ENCODE measurements at places on chromosomes 5 and 9.

- DNase-seq: no peak
These were observed 37.2 kb upstream of the UBAP2 start for GRCh38 chr9:34085581-34086500.

DNA sequence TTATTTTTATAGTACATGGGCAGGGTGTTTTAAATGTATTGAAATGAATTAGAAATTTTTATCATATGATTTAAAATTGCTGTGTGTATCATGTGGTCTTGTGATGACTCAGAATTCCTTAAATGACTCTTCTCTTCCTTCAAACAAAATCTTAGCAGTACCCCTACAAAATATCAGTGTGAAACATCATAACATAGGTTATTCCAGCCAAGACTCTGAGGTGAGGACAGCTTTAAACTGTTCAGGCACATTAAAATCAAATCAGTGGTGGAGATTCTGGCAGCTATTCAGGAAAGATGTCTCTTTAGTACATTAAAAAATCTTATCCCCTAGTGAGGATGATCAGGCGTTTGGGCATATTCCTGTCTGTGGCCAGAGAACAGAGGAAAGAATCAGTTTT, 174.0 kb downstream of the MAN2A1 start:
- DNase-seq: no peak

- no peak for DNase-seq
These were observed 194.3 kb upstream of the MAP3K1 start for GRCh38 chr5:56620903-56621677.

- DNase-seq: no peak
These were observed 3.9 kb downstream of the CYFIP2 start for GRCh38 chr5:157269761-157270272.

GRCh38 chr5:34656700-34657273, 659 bp downstream of the RAI14 start:
- DNase-seq: peak; percentile 23

DNA sequence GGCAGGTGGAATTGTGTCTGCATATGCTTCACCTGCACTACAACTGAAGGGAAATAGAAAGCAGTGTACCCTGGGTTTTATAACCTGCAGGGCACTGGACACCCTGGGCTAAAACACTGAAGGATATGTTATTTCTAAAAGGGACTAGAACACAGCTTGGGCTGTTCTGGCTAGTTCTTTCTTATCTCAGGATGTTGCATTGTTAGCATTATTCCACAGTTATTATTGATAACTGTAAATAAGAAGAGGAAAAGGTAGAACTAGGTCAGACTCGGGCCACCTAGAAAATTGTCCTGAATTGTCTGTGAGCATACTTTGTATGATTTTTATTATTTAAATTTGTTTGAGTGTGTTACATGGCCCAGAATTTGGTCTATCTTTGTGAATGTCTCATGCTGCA, 493.9 kb upstream of the CDH9 start:
- no peak for DNase-seq

DNA sequence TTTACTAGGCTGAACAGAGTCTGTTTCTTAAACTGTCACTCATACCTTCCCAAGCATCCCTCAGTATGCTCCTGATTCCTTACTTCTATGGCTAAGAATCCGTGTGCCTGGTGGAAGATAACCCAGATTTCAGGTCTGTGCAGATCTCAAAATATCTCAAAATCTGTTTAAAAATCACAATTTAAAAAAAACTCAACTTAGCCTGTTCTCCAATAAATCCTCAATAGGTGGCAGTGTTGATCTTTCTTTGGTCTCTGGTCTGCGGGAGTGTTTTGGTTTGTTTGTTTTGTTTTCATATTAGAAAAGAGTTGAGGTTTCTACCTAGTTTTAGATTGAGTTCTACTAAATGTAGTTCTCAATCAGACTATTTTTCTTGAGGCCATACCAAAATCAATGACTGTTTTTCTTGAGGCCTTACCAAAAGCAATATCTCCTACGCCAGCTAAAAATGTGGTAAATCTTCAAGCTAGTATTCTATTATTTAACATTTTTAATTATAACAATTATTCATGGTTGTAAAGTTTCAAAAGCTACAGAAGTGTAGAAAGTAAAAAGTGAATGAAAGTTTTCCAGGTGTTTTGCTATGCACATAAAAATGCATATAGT, 57.9 kb downstream of the TGFBR1 start:
- DNase-seq: peak; percentile 29

DNA sequence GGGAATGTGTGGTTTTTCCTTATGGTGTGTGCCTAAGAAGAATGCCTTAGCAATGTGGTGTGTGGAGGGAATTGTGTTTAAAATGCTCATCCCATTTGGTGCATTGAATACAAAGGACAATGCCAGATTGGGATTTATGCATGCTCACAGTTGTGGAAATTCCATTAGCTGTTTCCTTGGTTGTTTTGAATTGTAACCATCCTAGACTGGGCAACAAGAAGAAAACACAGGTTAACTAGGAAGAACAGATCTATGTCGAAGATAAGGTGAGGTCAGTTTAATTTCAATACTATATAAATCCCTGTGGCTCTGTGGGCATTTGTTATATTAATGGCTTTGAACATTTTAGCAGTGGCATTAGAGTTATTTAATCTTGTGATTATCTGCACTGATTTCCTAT, 266.8 kb downstream of the MAT2B start:
- DNase-seq: no peak

DNA sequence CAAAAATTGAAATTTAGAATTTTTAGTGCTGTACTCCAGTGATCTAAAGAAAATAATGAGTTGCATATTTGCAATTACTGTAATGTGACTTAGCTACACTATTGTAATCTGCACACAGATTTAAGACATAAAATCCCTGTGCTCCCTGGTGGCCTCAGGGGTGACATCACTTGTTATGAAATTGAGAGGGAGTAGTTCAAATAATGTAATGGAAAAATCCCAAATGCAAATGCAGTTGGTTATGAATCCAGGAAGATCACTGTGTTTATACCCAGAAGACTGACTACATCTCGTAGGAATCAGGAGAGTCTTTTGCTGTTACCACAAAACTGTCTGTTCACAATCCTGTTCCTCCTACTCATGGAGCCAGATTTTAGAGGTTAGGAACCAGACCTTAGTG, 178.7 kb upstream of the FBXL17 start:
- DNase-seq: no peak

GRCh38 chr9:113969343-113969742, 93.2 kb downstream of the ZNF618 start:
- DNase-seq: no peak

GRCh38 chr5:103347716-103348423, 89.3 kb downstream of the MACIR start:
- DNase-seq: no peak

GRCh38 chr9:32350682-32351081, 33.8 kb upstream of the ACO1 start:
- peak; percentile 49 for DNase-seq

DNA sequence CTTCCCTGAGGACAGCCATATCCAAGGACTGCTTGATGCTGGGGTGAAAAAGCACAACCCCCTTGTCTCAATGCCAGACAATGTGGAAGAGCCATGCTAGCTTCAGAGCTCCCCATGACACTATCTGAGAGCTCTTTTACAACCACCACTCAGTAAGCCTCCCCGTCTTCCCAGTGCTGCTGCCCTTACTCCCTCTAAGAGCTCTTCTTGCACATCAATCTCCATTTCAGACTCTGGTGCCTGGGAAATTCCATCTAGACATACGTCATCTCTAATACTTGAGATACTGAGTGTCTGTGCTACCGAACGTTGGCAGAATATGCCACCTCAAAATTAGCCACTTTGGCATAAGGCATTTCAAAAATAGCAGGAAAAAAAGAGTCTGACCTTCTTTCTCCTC, 94.5 kb downstream of the EDIL3 start:
- no peak for DNase-seq

GRCh38 chr9:100549048-100549447, 28.8 kb upstream of the CAVIN4 start:
- DNase-seq: no peak

DNA sequence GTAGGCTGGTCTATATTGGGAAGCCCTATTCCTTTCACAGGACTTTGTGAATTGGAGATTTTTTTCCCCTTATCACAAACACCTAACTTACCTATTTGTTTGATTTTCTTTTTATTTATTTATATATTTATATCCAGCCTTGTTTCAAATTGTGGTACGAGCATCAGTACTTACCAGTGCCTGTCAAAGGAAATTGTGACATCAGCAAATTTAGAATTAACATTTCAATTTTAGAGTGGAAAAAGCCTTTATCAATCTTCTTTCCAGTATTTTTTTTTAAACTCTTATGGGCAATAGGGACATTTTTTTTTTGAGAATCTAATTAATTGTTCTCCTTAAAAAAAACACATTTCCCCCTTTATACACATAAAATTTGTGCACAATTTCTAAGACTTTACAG, 790.2 kb downstream of the PRELID2 start:
- no peak for DNase-seq

GRCh38 chr5:126097876-126098275, 325.3 kb upstream of the GRAMD2B start:
- DNase-seq: no peak

GRCh38 chr5:1288439-1289335, 6.2 kb downstream of the TERT start:
- DNase-seq: no peak

DNA sequence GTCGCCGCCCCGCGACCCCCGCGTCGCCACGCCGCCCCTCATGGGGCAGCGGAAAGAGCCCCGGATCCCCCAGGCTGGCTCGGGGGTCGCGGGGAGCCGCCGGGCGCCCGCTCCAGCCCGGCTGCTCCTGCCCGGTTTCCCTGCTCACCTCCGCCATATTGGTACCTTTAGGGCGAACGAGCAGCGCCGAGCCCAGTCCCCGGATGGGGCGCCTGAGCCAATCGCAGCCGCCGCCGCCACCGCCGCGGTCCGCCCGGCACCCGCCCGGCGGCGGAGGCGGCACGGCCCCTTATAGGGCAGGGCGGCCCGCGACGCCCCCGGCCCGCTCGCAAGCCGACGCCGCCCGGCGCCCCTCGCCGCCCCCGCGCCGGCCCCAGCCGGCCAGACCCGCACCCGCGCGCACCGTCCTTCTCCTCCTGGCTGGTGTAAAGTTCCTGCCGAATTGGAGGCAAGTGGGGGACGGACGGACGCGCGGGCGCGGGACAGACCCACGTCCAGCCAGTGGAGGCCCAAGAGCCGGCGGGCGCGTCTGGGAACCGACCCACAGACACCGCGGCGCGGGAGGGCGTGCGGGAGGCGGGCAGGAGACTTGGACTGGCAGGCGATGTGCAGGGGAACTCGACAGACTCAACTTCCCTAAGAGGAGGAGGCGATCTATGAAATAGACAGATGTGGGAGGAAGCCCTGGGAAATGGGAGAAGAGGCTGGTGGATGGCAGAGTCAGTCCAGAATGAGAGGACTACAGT, at the start of gene MIER3:
Gene MIER3, minus strand, starts transcription at position 178 of the 746 bp plus-strand sequence. Its CDS starts 21 bp downstream, at position 157.
- peak; percentile 79 for DNase-seq

DNA sequence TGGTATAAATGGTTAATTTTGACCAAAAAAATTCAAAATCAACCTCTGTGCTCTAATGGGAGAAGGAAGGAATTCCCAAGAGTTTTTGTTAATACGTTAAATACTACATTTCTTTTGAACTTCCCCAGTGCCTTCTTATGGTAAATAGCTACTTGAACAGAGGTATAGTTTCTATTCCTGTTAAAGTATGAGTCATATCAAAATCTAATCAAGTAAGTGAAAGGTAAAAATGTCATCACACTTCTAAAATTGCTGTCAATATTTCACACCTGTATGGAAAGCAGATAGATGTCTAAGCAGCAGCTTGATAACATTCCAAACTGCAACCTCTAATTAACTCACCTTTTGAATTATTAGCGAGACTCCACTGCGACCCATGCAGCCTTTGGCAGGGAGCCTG, 214.1 kb upstream of the MEF2C start:
- DNase-seq: peak; percentile 39

DNA sequence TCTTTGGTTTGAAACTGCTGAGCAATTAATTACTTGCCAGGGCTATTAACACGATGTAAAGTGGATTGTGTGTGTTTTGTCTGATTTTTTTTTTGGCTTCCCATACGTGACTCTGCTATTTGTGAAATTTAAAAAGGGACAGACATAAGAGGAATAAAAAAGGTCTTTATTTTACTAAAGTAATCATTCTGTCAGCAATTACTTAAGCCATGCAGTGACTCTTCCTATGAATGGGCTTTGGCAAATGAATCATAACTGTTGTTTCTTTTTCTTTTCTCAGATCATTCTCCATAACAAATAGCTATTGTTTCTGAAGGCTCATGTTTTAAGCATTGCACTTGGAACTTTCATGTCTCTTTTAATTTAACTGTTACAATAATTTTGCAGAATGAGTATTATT, 461.3 kb upstream of the RORB start:
- DNase-seq: no peak

- DNase-seq: peak; percentile 71
These were observed 126.1 kb upstream of the WWC1 start for GRCh38 chr5:168165221-168165914.

Measured in NCI-H146 (cell line).